Astrocyte of the spinal cord (primary cell): ENCODE measurements at places on chromosomes 7 and 10.
A peak's percentile ranks its signal among the peaks of the same experiment; 100 is the strongest.

DNA sequence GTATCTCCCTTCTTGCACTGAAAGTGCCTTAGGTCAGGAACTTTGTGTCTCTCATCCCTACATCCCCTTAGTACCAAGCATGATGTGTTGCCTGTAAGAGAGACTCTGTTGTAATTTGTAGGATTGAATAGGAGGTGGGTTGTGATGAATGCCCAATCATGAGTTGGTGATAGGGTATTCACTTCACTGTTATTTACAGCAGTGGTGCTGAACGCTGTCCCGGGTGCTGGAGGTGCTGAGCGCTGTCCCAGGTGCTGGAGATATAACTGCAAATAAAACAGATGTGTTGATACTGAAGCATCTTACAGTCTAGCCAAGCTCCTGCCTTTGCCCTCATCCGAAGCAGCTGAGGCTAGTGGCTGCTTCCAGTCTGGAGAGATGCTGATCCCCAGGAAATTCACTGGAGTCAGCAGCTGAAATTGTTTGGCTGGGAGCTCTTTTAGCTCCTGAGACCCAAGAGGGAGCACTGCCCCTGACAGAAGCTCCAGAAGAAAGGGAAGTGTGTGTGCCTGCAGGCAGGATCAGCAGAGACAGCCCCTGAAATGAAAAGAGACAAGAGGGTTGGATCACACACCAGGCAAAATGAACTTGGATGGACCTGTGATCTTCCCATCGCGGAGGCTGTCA is 183.4 kb downstream of the SORCS3 start:
- DNase-seq = peak; percentile 47

DNA sequence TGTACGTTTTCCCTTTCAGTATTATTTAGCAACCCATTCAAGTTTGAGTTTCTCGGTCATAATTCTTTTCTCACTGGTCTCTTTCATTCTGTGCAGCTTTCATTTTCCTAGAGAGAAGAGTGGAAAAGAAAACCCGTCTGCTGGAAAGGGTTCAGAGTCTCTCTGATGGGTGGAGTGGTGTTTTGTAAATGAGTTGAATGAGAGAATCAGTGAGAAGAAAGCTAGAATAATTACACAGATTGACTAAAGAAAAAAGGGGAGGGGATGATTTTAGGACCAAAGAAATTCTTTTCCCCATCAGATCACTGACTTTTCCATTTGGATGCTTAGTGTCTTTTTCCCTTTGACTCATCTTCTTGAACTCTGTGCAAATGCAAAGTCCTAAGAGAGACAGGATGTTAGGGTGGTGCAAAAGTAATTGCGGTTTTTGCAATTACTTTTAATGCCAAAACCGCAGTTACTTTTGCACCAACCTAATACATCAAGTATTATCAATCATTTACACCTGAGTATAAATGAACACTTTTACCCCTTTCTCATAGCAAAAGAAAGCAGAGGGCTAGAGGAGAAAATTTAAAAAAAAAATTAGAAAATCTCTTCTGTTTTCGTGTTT is 242.1 kb upstream of the SP4 start:
- no peak for DNase-seq

DNA sequence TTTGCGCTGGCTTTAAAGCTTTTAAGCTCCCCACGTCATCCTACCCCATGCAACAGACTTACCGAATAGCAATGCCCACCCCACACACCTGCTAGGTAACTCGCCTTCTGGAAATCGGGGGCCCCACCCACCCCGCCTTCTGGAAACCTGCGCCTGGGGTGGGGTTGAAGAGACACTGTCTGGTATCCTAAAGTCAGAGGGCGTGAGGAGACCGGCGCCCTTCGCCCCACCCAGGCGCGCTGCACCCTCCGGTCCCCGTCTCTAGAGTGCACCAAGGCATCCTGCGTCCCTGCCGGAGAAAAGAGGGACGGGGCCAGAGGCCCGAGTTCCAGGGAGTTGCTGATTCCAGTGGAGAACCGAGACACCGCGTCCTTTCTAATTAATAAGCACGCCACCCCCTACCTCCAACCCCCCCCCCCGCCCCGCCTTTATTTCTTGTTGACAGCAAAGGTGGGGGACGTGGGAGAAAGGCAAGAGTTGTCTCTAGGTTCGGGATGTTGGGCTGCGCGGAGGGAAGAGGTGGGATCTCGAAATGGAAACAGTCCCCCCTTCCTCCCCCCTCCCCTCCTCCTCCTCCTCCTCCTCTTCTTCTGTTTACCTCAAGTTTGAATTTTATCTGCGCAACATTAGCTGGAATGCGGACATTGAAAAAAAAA is 220.9 kb upstream of the MKLN1 start:
- no peak for DNase-seq

- DNase-seq = peak; percentile 67
These were observed 82.6 kb downstream of the DNMBP start for GRCh38 chr10:99926925-99927720.

DNA sequence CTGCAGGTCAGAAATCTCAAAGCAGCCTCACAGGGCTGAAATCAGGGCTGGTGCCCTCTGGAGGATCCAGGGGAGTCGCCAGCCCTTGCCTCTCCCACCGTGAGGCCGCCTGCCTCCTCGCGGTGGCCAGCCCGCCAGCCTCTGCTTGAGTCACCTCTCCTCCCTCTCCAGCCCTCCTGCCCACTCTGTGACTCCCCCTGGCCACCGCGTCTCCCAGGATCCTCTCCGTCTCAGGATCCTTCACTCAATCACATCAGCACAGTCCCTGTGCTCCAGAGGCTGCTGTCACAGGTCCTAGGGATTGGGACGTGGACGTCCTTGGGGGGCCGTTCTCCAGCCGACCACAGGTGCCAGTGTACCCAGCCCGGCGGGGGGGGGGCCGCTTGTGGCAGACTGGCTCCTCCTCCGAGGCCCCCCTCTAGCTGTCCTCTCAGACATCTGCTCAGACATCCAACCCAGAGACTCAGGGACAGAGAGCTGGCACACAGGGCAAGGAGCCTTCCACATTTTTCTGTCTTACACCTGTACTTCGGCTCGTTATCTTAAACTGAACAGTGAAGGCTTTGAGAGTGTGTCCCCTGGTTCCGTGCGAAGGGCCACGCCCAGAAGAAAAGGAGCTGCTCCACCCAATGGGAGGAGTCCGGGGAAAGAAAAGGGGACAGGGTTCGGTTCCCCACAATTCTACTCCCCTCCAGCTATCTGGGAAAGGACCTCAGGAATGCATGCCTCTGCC is 9.4 kb upstream of the PPP2R2D start:
- DNase-seq = no peak

GRCh38 chr7:118918556-118918955 is 694.1 kb downstream of the ANKRD7 start:
- DNase-seq = peak; percentile 33

GRCh38 chr10:77299320-77299719 is 338.3 kb downstream of the KCNMA1 start:
- no peak for DNase-seq

- no peak for DNase-seq
These were observed 252.5 kb downstream of the RPS24 start for GRCh38 chr10:78286186-78286585.

GRCh38 chr7:22849662-22850061 is 27.0 kb upstream of the TOMM7 start:
- no peak for DNase-seq

GRCh38 chr7:35036361-35037171 is 719 bp downstream of the DPY19L1 start:
- DNase-seq = peak; percentile 63

- DNase-seq = no peak
These were observed 17.2 kb upstream of the MYL7 start for GRCh38 chr7:44158096-44158872.

- no peak for DNase-seq
These were observed 3.0 kb downstream of the SMARCD3 start for GRCh38 chr7:151245360-151246101.

- DNase-seq = no peak
These were observed at the start of gene CYP2W1 for GRCh38 chr7:983004-983615. Gene CYP2W1 (plus strand): TSS chr7:983181. CDS start chr7:983212, 31 bp downstream.

- no peak for DNase-seq
These were observed 6.0 kb downstream of the PRXL2A start for GRCh38 chr10:80414142-80414895.

GRCh38 chr10:79237454-79238157 is 109.7 kb upstream of the PPIF start:
- no peak for DNase-seq

GRCh38 chr7:16930946-16931345 is 49.2 kb upstream of the AGR3 start:
- DNase-seq = no peak

GRCh38 chr10:24590697-24591457 is 132.8 kb downstream of the ARHGAP21 start:
- DNase-seq = no peak

- DNase-seq = no peak
These were observed 29.0 kb downstream of the AKR1D1 start for GRCh38 chr7:138105221-138105620.

- no peak for DNase-seq
These were observed 1.6 kb downstream of the SAMD9L start for GRCh38 chr7:93146472-93147141.

DNA sequence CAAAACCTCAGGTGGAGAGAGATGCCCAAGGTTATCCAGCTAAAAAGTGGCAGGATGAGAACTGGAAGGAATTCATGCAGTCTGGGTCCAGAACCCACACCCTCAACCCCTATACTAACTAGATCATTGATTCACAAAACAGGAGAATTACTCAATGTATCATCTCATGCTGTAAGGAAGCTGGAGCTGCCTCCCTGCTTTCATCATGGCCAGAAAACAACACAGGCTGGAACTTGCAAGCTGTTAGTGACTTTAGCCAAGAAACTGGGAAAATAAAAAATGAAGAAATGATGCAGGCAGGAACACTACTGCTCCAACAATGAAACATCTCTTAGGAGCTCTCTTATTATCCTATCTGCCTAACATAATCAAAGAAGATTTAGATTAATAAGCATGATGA is 619.8 kb upstream of the CELF2 start:
- no peak for DNase-seq

DNA sequence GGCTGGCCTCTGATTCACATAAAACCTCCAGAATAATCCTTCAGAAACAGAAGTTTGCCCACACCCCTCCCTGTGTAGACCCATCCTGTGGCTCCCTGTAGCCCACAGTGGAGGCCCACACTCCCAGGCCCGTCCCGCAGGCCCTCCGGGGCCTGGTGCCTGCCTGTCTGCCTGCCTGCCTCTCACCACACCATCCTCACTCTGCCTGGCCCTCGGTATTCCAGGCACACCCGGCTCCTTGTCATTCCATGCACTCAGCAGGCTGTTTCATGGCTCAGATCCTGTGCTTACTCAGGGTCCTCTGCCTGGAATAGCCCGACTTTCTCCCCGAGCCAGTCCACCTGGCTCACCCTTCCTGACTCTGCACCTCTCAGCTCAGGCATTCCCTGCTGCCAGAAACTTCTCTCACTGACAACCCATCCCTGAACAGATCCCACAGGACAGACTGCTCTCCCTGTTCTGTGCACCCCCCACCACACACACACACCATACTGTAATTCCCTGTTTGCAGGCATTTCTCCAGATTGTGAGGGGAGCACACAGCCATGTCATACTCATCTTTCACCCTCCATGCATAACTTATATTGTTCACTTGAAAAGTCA is 498.0 kb upstream of the ZMIZ1 start:
- no peak for DNase-seq
